Stimulated activated naive B cell treated with anti-CD40 and anti-IgM and Interleukin-4, amounts not matched to agents 10 μg/mL and 1 μg/mL and 100 μg/mL, for 72 hours (primary cell): ENCODE measurements at places on chromosomes 2 and 18.

DNA sequence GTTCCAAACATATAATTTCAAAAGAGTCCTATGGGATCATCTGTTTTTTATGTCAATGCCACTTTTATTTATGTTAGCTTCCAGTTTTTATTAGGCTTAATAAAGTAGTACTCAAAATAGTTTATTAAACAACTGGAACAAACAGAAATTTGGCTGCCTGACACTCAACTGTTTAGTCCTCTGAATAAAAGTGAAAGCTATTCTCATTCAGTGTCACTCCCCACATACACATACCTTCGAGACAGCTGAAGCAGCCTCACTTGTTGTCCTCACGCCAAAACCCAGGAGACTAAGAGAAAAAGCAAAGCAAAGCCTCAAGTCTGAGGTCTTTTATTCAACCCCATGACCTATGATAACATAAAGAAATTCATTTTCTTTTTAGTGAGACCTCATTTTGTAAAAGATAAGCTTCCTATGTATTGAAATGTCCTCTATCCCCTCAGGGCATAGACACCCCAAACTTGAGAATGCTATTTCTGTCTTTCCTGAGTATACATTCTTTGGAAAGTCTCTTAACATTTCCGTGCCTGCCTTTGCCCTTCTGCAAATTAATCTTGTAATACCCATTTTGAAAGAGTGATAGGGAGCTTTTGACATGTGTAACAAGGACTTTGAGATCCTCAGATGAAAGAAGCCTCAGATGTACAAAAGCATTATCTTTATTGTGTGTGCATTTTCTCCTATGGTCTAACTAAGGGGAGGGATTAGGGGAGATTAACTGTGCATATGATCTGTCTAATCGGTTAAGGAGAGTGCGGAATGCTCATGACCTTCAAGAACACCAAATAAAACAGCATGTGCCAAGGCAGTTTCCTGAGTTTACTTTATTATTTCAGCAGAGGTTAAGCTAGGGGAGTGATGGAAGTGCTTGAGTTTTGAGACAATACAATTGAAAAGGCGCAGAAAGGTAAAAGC lies 1523.7 kb upstream of the PIK3C3 start:
- no peak for DNase-seq
- no peaks in the 10 kb centered on the region for H3K36me3 ChIP-seq
- H3K27ac ChIP-seq, result no peak overlapping the region
- H3K4me1 ChIP-seq, result no peaks in the 10 kb centered on the region
- H3K4me3 ChIP-seq, result no peak overlapping the region

- no peak for DNase-seq
- H3K4me1 ChIP-seq, result no peaks in the 10 kb centered on the region
- no peaks in the 10 kb centered on the region for H3K36me3 ChIP-seq
- no peak overlapping the region for H3K27ac ChIP-seq
- no peak overlapping the region for H3K4me3 ChIP-seq
Observed at GRCh38 chr2:235689427-235689853, 195.6 kb downstream of the AGAP1 start.

DNA sequence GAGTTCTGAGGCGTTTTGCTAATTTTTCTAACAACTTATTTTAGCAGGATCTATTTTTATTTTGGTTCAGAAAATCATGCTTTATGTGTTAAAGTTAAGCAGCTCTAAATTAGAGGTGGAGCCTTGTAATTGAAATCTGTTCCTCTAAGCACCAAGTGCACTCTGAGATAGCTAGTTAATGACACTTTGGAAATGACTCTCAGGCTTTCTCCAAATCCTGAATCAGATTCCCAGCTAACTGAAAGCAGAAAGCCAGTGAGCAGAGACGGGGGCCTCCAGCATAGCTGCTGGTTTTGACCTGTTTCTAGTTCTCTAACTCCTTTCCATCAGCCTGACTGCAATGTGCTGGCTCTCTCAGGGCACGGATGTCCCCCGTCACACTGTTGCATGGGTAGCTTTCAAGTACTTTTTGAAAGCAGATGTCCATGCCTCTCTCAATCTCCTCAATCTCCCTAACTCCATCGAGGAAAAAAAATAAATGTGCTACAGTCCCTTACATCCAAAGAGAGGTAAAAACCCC lies 326.5 kb downstream of the SATB2 start:
- H3K4me3 ChIP-seq, result no peak overlapping the region
- no peaks in the 10 kb centered on the region for H3K27me3 ChIP-seq
- no peaks in the 10 kb centered on the region for H3K4me1 ChIP-seq

DNA sequence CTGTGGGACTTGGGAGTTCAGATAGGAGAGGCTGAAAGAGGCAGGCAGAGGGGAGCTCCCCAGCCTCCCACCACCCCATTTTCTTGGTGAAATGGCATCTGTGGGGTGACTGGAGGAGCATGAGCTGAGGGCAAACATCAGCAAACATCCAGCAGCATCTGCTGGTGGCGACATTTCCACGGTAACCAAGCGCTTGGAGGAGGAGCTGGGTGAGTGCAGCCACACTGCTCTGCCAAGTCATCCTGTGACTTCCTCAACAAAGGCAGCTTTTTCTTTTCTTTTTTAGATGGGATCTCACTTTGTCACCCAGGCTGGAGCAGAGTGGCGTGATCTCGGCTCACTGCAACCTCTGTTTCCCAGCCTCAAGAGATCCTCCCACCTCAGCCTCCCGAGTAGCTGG lies 5.6 kb downstream of the TXNL4A start:
- H3K36me3 ChIP-seq, result peaks cover 25% of the 10 kb centered on the region
- H3K27ac ChIP-seq, result peak overlapping the region; percentile 63
- H3K4me1 ChIP-seq, result peaks cover 65% of the 10 kb centered on the region
- no peaks in the 10 kb centered on the region for H3K27me3 ChIP-seq
- no peak for DNase-seq
